ENCODE measurements at places on chromosomes 1 and 21.

GRCh38 chr1:149986486-149987296, 23.8 kb downstream of the OTUD7B start:
- DNase-seq: no peak

- no peak for DNase-seq
Measured at GRCh38 chr1:65323246-65323645, 13.9 kb downstream of the DNAJC6 start.

- DNase-seq: no peak
Measured at GRCh38 chr1:58469016-58469415, 77.5 kb downstream of the OMA1 start.

- DNase-seq: peak; percentile 71
Measured at GRCh38 chr1:53311702-53312305, 16.1 kb downstream of the LRP8 start.

DNA sequence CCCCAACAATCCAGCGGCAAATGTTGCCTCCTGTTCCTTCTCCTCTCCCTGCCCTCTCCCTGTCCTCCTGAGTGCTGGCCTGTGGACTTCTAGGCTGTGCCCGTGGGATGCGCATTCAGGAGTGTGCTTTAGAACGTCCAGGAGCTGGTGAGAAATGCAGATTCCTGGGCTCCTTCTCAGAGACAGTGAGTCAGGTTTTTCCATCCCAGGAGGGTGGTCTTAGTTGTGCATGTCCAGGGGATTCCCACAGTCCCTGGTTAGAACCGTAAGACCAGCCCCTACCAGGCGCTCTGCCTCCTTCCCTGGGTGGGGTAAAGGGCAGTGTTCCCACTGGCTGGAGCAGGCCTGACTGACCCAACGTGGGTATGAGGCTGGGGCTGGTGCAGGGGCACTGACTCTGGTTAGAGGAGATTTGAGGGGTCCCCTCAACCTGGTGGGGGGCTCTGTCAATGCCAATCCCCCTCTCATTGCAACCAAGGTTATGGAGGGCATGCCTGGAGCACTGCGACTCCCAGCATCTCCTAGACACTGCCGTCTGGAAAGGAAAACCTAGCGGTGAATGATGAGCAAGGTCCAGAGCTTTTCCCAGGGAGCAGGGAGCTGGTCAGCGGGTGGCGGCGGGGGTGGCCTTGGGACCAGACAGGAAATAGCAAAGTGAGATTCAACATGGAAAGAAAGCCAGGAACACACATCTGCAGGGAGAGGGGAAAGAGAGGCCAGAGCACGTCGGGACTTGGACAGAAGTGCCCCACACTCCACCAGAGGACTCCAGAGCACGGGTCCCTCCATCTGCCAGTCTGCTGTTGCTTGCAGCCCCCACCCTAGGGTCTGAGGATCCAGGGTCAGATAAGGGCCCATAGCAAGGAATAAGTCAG, 38.5 kb downstream of the HSPG2 start:
- DNase-seq: no peak

GRCh38 chr1:195591917-195592672, 1016.1 kb downstream of the KCNT2 start:
- peak; percentile 94 for DNase-seq

DNA sequence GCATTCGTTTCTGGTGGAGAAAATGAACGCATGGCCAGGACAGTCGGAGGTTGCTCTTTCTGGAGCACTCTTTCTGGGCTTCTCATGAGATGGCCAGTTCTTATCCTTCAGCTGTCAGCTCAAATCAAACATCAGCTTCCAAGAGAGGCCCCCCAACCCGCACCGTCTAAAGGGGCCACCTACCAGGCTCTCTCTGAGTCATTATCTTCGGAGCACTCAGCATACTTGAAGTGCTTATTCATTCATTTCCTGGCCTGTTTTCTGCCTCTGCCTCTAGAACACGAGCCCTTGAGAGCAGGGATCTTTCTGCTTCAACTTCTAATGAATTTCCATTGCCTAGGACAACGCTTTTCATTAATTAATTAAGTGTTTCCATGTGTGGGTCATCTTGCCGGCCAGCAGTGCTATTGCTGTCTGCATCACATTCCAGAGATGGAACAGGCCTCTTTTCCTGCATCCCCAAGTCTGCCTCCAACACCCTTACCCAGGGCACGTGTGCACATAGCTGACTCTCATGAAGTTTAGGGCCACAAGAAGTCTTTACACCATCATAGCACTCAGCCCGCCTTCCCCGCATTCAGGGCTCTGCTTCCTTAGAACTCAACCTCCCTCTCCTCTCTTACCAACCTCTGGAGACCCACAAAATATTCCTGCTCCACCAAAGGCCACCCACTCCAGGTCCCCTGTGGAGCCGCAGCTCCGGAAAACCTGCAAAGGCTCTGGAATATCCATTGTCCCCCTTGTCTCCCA, 52.1 kb upstream of the LAPTM5 start:
- DNase-seq: no peak

DNA sequence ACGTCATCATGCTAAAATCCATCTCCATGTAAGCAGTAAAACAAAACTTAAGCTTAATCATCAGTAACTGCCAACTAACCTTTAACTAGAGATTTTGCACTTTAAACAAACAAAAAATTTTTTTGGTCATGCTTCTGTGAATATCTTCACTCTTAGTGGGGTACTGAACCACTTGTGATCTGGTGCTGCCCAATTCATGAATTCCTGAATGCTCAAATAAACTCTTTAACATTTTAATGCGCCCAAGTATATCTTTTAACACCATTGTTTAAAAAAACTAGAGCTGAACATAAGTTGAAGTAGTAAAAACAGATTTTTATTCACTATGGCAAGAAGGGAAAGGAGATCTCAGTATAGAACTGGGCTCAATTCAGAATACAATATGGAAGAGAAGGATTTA, 196.9 kb upstream of the USP24 start:
- no peak for DNase-seq

- DNase-seq: no peak
Measured at GRCh38 chr1:66384258-66384921, 149.6 kb upstream of the SGIP1 start.

DNA sequence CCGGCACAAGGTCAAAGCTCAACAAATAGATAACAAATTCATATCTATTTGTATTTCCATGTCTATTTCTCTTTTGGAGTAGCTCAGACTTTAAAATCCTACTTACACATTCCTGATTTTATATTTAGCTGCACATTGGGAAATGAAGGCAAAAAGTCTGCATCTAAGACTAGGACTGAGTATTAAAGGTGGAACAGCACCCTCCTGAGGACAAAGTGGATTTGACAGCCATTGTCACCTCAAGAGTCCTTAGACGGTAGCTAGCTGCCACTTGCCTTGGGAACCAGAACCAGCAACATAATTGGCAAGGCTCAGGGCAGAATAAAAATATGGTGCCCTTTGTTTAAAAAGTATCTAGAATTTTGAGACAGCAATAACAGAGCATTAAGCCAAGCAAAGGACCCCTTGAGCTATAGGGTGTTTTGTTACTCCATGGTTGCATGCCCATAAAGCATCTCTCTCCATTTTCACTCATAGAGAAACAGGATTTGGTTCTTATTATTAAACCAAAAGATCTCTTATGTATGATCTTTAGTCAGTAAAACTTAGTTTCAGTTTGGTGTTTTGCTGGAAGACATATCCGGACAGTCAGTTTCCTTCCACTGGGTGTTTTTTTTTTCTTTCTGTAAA, 30.0 kb upstream of the SGIP1 start:
- peak; percentile 80 for DNase-seq

GRCh38 chr1:50415235-50416149, 7.8 kb downstream of the DMRTA2 start:
- DNase-seq: no peak

DNA sequence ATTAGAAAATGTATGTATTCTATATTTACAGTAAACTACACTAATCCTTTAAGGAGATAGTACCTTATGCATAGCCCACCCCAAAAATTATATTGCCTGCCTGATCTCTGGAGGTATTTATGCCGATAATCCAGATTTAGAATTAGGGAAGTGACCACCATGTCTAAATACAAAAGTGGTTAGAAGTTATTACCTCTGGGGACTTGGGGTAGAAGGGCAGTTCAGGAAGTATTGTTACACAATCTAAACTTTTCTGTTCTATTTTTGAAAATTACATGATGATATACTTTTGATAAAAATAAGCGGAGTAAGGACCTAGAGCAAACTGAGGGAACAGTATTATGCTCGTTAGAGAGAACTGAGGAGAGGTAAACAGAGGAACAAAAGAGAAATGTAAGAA, 90.5 kb upstream of the ZP4 start:
- no peak for DNase-seq

DNA sequence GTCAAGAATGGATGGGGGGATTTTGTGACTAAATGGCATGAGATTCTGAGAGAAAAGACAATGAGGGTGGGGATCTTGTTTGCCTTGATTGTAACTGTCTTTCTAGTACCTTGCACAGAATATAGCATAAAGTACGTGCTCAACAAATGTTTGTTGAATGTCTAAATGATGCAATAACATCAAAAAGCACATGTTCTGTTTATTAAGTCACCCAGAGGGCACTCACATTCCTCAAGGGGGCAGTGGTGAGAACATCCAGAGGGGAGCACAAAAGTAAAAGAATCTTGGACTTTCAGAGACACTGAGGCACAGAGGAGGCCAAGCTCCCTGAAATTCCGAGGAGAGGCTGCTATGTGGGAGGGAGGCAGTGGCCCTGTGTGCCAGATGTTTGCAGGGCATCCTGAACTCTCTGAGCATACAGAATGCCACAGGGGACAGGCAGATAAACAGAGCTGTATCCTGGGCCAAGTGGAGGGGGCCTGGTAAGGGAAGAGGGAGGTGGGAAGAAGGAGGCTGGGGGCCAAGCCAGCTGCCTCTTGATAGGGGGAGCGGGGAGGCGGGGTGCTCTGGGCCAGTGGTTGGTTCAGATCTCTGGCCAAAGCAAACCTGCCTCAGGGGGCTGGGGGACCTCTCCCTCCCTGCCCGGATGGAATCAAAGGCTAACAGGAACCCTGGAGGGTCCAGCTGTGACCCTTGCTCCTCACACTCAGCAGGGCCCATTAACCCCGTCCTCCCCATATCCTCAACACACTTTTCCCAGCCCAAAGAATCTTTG, 6.5 kb upstream of the ATP1A2 start:
- peak; percentile 75 for DNase-seq

GRCh38 chr1:39522661-39523567, 31.5 kb downstream of the BMP8A start:
- no peak for DNase-seq

DNA sequence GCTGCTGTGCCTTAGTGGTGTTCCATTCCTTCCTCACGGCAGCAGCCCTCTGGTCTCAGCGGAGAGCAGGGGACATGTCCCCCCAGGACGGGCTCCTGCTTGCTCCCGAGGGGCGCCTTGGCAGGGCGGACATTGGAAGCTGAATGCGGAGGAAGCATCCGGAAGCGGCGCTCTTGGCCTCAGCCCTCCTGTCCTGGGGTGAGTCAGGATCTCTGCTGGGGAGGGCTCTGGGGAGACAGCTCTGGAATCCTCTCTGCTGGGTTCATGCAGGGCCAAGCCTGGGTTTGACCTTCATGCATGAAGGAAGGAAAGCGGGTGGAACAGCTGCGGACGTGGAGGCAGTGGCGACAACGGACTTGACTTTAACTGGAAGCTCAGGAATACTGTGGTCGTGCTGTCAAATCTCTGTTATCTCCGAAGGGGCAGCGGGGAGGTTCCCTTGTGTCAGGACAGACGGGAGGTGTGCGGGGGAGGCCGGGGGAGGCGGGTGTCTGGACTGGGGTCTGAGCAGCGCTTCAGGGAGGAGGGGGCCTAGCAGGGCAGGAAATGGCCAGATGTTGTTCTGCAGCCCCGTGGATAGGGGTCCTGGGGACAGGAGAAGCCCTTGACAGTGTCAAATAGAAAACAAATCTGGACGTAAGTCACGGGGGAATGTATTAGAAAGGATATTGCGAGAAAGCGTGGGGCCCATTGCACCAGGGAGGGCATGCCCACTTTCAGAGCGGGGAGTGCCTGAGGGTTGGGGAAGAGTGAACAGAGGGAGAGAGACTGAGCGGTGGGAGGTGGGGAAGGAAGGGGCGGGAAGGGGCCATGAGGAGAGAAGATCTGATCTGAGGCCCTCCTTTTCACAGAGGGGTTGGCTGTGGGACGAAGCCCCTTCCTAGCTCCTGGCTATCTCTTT, 26.6 kb downstream of the CRYAA start:
- no peak for DNase-seq

DNA sequence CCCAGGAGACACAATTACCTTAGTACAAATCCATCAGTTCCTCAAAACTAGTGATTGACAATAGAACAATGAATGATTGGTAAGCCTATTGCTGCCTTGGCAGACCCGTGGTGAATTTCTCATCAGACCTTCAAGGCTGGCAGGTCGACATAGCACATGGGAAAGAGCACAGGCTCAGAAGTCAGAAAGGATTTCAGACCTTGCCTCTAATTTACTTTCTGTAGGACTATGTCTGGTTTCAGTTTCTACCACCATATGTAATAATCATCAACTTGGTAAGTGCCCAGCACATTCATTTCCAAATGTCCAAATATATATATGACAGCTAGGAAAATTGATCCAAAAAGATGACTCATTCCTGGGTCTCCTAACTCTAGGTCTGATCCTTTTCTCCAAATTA, 62.5 kb upstream of the GRHL3 start:
- no peak for DNase-seq

- DNase-seq: no peak
Measured at GRCh38 chr1:213715182-213715581, 272.6 kb upstream of the PROX1 start.

DNA sequence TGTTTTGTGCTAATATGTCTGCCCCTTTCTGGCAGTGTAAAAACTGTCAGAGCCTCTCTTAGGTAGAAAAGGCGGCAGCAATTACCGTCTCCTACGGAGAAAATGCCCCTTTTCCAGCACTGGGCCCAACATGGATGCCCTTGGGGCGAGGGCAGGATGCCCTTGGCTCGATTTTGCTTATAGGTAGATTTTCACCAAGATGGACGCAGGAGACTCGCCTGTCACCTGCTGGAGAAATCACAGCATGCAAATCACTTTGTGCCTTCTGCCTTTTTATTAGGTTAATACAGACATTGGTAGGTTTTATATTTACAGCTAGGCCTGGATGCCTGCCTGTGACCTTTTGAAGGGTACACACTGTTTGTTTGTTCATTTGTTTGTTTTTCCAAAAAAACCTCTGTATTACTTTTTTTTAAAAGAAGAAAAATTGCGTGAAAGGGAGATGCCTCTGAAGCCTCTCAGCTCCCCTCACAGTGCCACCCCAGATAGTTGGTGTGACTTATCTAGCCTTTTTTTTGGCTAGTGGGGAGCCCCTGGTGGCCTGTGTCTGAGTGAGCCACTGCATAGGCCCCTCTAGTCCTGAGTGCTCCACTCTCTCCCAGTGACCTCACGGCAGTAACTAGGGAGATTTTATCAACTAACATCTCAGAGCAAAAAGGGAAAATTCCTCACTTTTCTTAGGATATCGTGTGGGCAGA, 2.5 kb downstream of the ATP1B1 start:
- peak; percentile 10 for DNase-seq

Data from SK-MEL-5 (cell line).